ENCODE measurements at places on chromosomes 7 and 10. TPM values are rescaled to one million over a fixed set of nuclear protein-coding genes. Genes with fewer than 3 reads are reported as not detected.

- no peak for DNase-seq
Observed at GRCh38 chr7:70542750-70543376, 589.1 kb upstream of the GALNT17 start.

GRCh38 chr10:74081941-74082718, 68.5 kb downstream of the AP3M1 start:
- DNase-seq, result no peak

KCNMA1 gene
- total RNA-seq, result 11.4 TPM

DNA sequence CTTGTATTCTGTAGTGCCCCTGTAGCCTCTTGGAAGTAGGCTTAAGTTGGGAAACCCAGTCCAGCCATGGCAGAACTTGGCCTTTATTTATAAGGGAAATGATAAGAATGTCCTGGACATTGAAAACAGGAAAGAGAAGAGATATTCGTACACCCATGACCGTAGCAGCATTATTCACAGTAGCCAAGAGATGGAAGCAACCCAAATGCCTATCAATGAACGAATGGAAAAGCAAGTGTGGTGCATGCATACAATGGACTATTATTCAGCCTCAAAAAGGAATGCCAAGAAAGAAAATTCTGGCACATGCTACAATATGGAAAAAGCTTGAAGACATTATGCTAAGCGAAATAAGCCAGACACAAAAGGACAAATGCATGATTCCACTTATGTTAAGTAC, 315.3 kb downstream of the CXCL12 start:
- no peak for DNase-seq

SLC39A12 gene
- total RNA-seq, result not detected

DNA sequence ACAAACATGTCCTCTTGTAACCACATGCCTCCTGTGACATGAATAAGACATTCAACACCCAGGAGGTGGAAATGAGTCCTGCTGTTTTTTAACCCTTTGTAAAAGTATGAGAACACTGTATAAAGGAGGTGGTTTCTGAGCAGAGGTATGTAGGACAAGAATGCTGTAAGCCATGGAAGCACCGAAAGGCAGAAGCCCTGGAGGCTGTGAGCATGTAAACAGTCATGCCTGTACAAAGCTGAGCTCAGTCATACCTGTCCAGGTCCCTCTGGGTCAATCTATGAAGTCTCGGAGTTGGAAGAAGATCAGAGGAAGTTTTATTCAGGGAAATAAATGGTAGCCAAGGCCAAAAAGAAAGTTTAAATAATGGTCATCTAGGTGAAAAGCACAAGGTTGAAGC, 34.7 kb upstream of the XPNPEP1 start:
- DNase-seq, result no peak

DNA sequence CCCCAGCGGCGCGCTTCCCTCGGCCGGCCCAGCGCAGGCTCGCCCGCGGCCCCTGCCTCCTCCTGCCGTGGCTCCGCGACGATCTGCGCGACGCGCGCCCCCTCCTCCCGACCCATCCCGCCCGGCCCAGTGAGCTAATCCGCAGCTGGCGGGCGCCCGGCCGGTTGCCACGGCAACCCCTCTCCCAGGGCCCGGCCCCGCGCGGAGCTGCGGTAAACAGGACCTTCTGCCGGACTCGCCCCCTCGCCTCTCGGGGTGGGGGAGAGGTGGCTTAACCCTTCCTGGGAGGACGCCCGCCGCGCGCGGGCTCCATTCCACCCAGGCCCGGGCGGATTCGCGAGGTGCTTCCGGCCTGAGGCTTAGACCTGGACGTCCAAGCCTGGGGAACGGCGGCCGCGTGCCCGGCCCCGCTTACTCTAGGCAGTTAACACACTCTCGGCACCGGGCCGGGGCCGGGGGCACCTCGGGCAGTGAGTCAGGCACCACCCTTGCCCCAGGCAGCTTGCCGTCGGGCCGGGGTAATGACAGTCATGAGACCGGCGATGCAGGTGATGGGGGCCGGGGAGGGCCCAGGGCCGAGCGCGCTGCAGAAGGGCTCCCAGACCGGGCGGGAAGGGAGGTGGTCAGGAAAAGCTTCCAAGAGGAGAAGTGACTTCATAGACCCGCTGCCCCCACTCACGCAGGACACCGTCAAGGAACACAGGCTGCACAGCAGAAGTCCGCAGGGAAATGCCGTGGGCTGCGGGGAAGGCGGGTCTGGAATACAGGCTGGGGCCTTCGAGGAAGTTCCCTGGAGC, at the start of gene DENND2A:
Gene DENND2A (minus strand): TSS at position 87 of the 797 bp plus-strand sequence. CDS start 38,416 bp downstream, outside the sequence.
- DNase-seq, result no peak

DNA sequence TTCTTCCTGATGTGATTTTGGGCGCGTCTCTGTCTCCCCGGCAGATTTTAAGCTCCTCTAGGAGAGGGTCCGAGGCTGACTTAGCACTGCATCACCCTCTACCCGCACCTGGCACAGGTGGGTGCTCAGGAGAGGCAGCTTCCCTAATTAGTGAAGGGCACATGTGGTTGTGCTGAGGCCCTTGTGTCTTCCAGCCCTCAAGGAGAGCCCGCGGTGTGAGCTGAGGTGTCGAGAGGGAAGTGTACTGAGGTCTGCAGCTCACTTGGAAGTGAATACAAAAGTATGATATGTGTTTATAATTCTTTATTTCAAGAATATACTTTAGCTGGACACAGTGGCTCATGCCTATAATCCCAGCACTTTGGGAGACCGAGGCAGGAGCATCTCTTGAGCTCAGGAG, 20.4 kb upstream of the JAKMIP3 start:
- DNase-seq, result no peak

- DNase-seq, result peak; percentile 42
Observed at GRCh38 chr10:132329565-132330485, 2.2 kb upstream of the LRRC27 start.

DNA sequence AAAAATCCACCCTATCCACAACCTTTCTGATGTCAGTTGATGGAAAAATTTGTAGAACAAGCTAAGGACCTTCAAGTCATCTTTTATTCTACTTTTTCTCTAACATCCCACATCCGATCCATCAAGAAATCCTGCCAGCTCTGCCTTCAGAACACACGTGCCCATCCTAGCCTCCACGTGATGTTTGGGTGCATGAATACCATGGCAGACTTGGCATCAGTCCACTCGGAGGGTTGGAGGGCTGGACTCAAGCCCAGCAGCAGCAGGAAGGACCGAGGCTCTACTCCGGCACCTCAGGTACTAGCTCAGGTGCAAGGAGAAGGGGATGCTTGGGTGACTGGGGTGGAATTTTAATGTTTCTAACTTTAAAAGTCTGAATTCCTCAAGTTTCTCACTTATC, 428.6 kb downstream of the DPP6 start:
- no peak for DNase-seq

Measured in glomerular endothelial cell (primary cell).